HEK293T (cell line): ENCODE measurements at places on chromosomes 1 and 21.

DNA sequence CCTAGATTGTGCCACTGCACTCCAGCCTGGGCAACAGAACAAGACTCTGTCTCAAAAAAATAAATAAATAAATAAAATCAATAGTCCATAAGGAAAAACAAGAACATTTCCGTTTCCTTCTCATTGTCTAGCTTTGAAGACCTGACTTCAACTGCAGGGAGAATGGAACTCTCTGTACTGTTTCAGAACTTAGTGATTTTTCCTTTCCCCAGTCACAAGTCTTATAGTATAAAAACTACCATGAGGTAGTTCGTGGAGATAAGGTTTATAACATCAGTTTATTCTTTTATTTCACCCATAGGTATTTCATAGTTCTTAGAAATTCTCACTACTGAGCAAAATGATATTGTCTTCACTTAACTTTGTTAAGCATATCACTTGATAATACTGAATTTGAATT, 11.4 kb upstream of the RWDD3 start:
- no peak for DNase-seq

DNA sequence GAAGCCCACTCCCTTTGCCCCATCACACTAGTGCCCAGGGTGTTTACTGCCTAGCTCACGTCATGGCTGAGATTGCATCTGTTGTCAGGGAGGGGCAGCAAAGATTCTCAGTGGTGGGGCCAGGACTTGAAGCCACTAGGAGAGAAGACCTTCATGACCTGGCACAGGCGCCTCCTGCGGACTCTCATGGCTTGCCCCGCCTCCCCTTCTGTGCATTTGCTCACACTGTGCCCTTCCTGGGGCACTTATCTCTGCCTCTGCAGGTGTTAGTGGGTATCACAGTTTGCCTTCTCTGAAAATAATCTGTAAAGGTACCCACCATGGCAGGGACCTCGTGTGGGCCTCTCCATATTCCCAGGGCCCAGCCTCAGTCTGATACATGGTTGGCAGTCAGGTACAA, 20.1 kb downstream of the PTPRU start:
- DNase-seq = peak; percentile 39

- DNase-seq = no peak
Observed at GRCh38 chr1:157181258-157181657, 43.1 kb upstream of the ETV3 start.

DNA sequence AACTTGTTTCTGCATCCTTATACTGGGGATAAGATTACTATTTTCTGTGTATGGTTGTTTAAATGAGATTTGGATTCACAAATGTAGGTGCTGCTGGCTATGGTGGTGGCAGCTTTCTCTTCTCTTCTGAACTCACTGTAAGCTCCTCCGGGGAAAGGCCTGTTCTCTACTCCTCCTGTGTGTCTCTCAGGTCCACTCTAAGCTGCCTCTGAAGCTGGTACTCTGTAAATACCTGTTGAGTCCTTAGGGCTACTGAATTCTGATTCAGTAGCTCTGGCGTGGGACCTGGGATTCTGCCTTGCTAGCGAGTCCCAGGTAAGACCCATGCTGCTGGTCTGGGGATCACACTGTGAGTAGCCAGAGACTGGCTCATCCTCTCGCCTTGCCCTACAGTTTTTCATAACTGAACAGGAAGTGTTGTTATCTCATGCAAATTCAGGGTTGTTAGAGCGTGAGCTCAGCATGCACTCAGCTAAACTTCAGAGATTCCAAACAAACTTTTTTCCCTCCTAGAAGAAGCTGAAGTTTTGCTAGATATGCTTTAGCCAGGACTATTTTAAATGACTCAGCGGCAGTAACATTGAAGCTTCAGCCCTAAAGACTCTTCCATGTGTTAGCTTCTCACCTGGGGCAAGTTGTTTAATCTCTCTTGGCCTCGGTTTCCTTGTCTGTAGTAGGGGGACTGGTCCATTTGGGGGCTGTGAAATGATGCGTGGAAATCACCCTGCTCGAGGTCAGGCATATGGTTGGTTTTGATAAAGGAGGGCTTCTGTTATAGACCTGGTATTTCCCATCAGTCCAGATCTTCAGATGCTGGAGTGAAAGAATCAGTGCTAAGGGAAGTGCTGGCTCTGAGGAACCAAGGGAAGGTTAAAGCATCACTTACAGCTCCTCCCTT, 271.5 kb upstream of the TMEM51 start:
- DNase-seq = no peak

GRCh38 chr1:150563340-150564038, 14.3 kb downstream of the ADAMTSL4 start:
- no peak for DNase-seq
